ENCODE measurements at places on chromosomes 12 and 14.
A peak's percentile ranks its signal among the peaks of the same experiment; 100 is the strongest.

DNA sequence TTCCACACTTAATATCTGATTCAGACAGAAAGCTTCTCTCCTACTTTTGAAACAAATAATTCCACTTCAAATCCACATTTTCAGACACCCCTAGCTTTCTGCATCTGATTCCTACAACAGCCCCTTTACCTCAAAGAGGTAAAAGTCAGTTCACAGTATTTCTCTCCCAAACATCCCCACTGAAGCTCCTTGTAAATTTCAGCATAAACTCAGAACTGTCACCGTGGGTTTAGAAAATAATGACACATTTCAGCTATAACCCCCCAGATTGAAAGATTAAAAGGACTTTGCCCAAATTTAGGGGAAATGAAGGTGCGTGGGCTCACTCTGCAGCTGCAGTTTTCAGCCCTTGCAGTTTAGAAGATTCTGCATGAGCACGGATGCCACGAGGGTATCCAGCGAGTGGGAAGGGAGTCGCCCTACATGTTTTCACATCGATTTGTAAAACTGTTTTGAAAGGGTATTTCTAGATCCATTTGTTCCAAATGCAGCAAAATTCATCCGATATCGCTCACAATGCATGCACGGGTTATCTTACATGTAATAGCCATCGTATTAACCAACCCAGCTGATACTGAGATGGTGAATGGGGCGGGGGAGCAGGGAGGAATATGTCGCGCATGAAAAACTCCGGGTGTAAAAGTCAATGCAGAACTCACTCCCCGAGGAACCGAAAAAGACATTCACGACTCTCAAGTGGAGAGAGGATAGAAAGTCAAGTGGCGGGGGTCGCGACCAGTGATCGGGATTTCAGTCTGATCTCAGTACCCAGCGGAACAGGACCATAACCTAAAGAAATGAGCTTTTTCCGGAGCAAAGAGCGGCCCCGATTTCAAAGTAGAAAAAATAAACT is 5.0 kb upstream of the CCND2 start:
- no peak for DNase-seq

GRCh38 chr12:43805149-43805859 is 813 bp downstream of the TWF1 start:
- no peak for DNase-seq

GRCh38 chr12:96350982-96351381 is 49.3 kb downstream of the CDK17 start:
- no peak for DNase-seq

DNA sequence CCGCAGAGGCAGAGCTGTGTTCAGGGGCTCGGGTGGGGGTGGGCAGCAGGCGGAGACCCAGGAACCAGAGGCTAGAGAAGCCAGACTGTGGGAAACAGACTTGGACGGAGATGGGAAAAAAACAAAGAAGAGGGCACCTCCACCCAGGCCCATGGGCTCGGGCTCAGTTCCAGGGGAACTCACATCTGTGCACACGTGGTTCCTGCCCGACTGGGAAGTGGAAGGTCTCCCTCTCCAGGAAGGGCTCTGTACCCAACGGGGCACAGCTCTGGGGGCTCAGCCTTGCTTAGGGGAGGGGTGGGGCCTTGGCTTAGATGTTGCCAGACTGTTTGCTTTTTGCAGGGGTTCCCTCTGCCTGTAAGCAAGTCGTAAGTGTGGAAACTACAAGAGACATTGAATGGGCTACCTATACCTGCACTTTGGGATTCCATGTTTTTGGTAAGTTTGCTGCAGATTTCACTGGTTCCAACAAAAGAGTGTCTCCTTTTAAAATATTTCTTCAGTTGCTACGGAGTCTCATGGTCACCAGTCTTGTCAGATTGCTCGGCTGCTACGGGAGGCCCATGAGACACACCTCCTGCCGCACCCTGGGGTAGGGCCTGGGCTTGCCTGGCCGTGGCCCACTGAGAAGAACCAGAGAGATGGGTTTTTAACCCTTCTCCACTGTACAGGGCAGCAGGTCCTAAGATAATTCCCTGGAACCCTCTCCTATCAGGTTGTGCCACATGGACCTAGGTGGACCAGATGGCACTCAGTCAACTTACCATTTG is 127.6 kb upstream of the EVL start:
- DNase-seq: no peak

DNA sequence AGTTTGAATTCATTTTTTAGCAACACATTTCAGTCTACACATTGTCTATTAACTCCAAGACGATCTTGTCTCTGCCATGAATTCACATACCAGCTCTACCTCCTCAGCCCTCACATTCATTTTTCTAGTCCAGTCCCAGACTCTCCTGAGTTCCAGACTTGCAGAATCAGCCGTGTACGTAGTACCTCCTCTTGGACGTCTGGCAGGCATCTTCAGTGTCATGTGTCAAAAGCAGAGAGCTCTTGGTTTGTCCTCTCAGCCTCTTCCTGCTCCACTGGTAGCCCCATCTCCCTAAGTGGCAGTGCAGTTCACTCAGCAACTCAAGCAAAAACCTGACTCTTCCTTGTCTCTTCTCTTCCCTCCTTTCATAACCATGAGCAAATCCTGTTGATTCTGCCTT is 14.5 kb upstream of the TCTN2 start:
- no peak for DNase-seq

DNA sequence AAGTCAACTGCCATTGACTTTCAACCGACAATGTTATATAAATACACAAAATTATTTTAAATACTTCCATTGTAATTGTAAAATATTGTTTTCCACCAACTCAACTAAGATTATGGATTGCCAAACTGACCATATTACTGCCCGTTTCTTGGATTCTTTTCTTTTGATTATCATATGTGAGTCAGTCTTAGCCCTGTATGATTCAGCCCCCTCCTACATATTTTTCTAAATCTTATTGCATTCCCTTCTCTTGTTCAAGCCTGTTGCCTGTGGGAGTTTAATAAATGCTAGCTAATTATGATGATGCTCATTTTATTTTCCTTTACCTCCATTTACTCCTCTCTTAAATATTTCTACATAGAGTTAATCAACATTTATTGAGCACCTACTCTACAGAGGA is 6.8 kb downstream of the RASSF9 start:
- no peak for DNase-seq

GRCh38 chr14:96072076-96072475 is 32.9 kb downstream of the C14orf132 start:
- DNase-seq: no peak

- DNase-seq: no peak
Measured at GRCh38 chr14:72545411-72546311, 348.2 kb downstream of the DPF3 start.

DNA sequence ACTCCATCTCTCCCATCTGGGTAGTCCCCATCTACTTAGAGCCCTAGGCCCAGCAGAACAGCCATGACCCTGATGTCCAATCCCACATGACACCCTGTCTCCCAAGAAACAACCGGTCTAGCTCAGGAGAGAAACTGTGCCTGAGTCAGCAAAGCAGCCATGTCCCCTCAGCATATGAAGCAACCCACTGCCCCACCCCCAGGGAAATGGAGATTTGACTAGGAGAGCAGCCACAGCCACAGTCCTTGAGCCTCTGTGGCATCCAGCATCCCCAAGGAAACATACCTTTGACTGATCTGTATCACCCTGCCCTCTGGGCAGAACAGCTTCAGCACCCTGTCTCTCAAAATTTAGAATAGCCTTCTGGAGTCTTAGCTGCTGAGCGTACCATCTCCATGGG is 641.9 kb upstream of the FBXO33 start:
- DNase-seq: no peak

DNA sequence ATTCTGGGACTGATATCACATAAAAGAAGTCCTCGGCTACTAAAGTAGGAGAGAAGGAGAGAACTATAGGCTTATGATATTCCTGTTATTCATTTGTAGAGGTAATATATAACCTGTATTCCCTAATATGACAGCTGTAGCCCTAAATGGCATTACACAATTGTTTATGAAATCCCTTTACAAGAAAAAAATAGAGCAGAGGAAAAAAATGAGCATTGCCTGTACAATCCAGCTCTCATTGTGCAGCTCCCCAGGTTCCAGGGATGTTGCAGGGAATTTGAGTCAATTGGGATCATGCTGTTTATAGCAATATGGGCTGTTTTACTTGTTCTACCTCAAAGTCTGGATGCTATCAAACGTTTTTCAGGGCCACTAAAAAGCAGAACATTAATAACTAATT is 173.1 kb downstream of the APAF1 start:
- DNase-seq: no peak

DNA sequence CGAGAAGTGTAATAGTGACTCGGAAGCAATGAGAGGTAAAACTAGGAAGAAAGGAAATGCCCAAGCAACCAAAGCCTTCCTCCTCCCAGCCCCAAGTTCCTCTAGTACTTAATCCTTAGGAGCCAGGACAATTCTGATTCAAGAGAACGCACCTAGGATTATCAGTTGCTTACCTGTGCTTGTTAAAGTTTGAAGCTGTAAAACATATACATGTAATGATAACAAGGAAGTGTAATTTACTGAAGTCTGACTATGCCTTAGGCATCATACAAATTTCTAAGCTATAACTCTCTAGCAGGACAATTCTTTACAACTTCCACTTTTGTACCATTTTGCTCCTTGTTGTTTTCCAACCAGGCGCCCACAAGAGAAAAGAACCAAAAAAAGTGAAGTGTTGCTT is 92.8 kb upstream of the OSBPL8 start:
- no peak for DNase-seq

GRCh38 chr14:104135121-104135903 is 3.1 kb upstream of the KIF26A start:
- DNase-seq: peak; percentile 65

DNA sequence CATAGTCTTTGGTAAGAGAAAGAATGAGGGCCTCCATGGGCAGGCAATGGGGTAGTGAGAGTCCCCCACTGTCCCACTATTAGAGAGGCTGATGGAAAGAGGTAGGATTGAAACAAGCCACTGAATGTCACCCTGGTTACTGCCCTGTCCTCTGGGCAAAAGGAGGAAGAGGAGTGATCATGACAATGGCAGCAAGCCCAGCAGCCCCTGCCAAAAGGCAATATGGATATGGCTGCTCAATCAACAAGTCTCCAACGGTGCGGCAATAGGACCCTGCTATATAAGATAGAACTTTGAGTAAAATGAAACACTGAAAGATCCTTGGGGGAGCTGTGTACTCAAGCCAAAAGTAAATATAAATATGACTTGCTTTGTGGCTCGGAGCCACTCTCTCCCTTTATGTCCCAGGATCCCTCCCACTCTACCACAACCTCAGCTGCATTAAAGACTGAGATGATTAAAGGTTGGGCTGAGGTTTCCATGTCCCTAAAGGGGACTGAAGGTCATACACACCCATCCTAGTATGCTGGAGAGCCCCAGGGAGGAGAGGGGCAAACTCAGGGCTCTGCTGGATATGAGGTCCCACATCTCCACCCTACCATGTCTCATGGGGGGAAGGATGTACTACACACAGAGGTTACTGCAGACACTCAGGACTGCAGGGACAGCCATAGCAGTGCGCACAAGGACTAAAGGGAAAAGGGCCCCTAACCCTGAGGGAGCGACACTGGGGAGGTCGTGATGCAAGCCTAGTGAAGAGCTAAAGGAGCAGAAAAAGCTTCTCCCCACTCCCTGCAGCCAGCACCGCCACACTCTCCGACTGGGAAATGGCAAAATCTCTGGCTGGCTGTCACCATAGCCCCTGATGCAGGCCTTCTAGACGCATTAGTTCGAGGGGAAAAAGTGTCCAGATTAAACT is 5.9 kb downstream of the POMT2 start:
- DNase-seq: no peak

GRCh38 chr12:57340104-57340503 is 89.1 kb upstream of the STAC3 start:
- DNase-seq: no peak

- no peak for DNase-seq
Measured at GRCh38 chr12:120229071-120229486, 28.2 kb upstream of the RPLP0 start.

GRCh38 chr12:25852792-25853191 is 105.7 kb upstream of the RASSF8 start:
- DNase-seq: no peak

- no peak for DNase-seq
Measured at GRCh38 chr12:53791735-53792326, 40.1 kb upstream of the CISTR start.

DNA sequence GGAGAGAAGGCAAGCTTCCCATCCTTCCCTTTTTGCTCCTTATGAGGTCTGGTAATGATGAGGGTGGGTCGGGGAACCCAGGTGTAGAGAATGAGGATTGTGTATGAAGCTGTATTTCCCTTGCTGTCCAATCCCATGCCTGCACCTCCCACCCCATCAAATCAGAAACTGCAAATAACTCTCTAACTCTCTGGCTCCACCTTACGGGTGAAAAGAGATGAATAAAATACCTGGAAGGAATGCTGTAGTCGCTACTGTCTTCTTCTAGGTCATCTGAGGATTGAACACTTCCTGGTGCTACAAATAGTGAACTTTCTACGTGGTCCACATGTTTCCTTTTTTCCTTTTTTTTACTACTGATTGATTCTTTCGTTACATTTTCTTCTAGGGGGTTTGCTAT is 38.9 kb upstream of the DICER1 start:
- no peak for DNase-seq

DNA sequence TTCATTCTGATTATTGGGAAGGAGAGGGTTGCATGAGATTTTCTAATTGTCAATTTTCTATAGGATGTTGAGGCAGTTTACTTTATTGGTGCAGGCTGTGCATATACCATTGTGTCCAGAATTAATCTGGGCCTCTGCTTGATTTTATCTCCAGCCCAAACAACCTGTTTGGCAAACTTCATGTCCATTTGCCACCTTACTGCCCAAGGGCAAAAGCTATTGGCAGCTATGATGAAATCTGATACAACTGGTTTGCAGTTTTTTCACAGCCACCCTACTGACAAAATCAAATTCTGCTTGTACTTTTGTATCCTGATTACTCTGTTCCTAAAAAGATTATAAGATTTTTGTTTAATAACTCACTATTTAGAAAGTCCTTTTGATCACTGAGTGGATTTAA is 789.2 kb upstream of the FBXO33 start:
- DNase-seq: no peak

- no peak for DNase-seq
Measured at GRCh38 chr14:72488514-72488913, 405.4 kb downstream of the DPF3 start.

Data from upper lobe of right lung (tissue), 1 donor.